Activated CD4-positive, alpha-beta T cell treated with anti-CD3 and anti-CD28 coated beads, Interleukin-2, amount 50 U/mL, for 48 hours (primary cell): ENCODE measurements at places on chromosomes 16 and 17.
A peak's percentile ranks its signal among the peaks of the same experiment; 100 is the strongest.

- DNase-seq = no peak
Observed at GRCh38 chr17:49691677-49692191, 13.8 kb upstream of the SPOP start.

GRCh38 chr17:48510381-48510760 is 20.4 kb downstream of the HOXB1 start:
- DNase-seq = no peak

DNA sequence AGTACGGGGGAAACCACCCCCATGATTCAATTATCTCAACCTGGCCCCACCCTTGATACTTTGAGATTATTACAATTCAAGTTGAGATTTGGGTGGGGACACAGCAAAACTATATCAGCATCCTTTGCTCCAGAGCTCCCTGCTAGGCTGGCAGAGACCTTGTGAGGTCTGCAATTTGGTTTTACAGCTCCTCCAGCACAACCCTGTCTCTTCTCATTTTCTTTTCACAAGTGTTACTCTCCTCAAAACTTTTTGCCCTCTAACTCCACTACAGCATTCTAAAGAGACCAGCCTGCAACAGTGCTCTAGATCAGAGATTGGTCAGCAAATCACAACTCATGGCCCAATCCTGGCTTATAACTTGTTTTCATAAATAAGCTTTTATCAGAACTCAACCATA is 114.0 kb downstream of the USP31 start:
- DNase-seq = no peak

DNA sequence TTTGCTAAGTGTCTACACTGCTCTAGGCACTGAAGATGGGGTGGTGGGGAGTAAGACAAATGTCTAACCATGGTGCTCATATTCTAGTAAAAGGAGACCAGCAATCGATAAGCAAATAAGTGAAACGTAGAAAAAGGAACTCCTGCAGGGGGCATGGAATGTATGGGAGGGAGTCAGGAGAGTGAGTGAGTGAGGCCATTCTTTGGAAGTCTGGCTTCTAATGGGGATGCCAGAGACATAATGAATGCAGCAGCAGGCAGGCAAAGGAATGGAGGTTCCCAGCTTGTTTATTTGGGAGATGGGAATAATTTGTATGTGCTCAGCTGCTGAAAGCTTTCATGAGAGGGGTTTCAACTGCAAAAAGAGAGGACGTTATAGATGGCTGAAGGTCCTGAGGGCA is 216.4 kb upstream of the DYNLRB2 start:
- DNase-seq = no peak

DNA sequence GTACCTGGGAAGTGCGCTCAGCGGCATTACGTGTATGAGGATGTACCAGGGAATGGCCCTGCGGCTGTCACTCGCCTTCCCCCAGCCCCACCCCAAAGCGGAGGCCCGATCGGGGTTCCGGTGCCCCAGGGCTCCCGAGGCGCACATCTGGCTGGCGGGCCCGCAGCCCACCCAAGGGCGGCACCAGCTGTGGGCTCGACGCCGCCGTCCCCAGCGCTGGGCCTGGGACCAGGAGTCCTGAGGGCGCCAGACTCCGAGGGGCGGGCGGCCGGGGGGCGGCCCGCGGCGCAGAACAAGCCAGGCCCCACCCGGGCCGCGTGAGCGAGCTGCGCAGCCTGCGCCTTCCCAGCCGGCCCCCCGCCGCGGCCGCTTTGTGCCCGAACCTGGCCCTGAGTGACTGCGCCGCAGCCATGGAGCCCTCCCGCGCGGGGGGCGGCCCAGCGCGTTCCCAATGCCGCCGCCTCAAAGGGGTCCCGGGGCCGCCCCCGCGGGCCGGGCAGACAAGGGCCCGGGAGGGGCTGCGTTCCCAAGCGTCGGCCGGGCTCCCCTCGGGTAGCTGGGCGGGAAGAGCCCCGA is 17.4 kb downstream of the ZNF423 start:
- DNase-seq = no peak

GRCh38 chr17:17774009-17774881 is 62.5 kb downstream of the SREBF1 start:
- DNase-seq = no peak

- peak; percentile 45 for DNase-seq
Observed at GRCh38 chr17:51371732-51372151, 111.4 kb downstream of the UTP18 start.

DNA sequence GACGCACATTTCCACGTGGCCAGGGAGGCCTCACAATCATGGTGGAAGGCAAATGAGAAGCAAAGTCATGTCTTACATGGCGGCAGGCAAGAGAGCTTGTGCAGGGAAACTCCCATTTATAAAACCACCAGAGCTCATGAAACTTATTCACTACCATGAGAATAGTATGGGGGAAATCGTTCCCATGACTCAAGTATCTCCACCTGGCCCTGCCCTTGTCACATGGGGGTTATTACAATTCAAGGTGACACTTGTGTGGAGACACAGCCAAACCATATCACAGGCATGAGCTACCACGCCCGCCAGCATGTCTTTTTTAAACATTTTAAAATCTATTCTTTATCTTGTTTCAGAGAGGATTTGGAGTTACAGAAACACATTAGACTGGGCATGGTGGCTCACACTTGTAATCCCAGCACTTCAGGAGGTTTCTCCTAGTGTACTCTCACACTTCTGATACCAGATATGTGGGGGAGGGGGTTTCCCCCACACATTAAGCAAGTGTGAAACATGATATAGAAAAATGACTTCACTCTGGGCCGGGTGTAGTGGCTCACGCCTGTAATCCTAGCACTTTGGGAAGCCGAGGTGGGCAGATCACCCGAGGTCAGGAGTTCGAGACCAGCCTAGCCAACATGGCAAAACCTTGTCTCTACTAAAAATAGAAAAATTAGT is 5.6 kb upstream of the ATMIN start:
- DNase-seq = peak; percentile 32
